ENCODE measurements at places on chromosomes 12 and 14.
A peak's percentile ranks its signal among the peaks of the same experiment; 100 is the strongest.

GRCh38 chr12:24139035-24139434 lies 189.6 kb upstream of the SOX5 start:
- no peak for DNase-seq

GRCh38 chr12:46490635-46491034 lies 118.1 kb upstream of the SLC38A2 start:
- no peak for DNase-seq

- DNase-seq: no peak
Observed at GRCh38 chr14:62409169-62409568, 636.1 kb downstream of the KCNH5 start.

GRCh38 chr14:96357216-96357615 lies 5.9 kb downstream of the ATG2B start:
- no peak for DNase-seq

- peak; percentile 57 for DNase-seq
Observed at GRCh38 chr14:102822311-102822863, 45.1 kb downstream of the TRAF3 start.

DNA sequence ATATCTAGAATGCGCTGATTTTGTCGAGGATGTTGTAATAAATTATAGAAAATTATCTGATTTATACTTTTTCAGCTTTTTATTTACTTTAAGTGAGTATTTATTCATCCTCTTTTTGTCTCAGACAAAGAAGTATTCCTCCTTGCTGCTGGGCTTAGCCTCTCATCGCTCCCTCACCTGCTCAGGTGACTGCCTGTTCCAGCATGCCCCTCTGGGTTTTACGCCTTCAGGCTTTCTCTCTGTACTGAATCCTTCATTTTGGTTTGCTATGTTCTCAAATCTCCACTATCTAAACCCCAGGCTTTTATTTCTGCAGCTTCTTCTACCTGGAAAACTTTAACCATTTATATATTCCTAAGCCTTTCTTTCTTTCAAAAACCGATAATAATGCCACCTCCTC lies 1650.9 kb upstream of the SEL1L start:
- DNase-seq: no peak

GRCh38 chr14:103329401-103330347 lies 4.4 kb upstream of the EIF5 start:
- DNase-seq: no peak

- no peak for DNase-seq
Observed at GRCh38 chr12:96335270-96335669, 65.0 kb downstream of the CDK17 start.

DNA sequence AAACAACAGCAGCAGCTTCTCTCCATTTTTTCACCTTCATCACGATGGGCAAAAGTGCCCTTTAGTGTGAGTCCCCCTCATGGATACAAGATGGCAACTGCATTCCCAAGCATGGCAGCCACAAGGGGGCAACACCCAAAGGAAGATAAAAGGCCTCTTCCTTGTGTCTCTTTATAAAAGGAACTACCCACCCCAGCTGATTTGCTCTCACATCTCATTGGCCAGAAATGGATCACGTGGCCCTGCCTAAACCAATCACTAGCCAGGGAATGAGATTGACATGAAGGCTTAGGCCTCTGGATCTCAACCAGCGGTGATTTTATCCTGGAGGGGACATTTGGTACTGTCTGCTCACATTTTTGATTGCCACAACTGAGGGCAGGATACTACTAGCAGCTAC lies 21.9 kb upstream of the IFT81 start:
- no peak for DNase-seq

DNA sequence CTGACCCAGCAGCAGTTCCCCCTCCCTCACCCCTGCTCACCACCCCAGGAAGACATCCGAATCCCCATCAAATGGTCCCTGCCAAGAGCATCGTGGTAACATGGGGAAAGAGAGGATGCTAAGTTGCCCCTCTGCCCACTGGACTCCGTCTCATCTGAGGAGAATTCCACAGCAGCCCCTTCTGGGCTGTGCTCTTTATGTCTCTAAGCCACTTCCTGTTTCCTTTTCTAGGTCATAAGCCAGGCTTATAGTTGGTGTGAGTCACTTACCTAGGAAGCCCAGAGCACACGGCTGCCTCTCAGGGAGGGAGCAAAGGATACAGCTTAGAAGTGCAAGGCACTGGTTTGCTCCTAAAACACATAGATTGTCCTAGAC lies 76.0 kb downstream of the VCPKMT start:
- no peak for DNase-seq

DNA sequence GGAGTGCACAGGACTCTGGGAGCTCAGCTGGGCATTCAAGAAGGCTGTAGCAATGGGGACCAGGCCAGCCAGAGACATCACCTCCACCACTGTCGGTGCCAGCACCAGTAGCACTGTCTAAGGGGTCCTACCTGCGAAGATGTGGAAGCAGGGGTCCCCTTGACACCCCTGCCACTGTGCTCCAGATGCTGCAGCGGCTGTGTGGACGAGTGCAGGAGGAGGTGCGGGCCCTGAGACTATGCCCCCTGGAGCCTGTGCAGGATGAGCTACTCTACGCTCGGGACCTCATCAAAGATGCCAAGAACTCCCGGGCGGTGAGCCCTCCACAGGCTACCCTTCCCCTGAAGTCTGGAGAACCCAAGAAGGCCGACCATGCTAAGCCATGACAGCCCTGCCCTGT lies 8.6 kb downstream of the CARMIL3 start:
- DNase-seq: no peak

GRCh38 chr14:87233266-87233665 lies 759.7 kb downstream of the GALC start:
- DNase-seq: no peak

DNA sequence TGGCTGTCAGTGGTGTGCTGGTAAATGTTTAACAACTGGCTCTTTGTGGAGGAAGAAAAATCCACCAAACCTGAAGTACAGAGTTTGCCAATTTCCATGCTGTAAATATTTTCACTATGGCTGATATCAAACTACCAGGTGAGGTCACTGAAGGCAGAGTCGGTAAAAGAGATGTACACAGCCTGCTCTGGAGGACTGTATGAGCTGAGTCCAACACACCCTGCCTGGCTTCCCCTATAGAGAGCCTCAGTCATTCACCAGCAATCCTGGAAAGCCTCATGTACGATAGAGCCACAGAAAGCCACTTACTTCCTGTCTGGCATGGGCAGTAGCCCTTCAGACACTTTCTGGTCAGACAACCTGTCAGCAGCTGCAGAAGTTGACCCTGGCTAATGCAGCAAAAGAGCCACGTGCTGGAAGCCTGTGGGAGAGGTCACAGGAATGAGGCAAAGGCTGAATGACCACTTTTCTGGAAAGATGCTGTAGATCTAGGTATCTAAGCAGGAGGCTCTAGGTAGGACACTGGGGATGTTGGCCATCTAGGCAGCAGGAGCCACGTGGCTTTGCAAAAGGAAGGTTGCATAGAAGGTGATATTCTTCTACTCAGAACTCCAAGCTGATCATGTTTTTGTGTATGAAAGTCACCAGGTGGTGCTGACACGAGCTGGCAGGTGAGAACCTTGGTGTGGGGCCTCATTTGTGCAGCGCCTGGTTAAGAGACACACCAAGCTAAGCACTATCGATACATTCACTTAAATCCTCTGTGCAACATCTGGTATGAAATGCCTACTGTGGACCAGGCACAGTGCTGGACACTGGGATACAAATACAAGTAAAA lies 553.9 kb downstream of the VRK1 start:
- DNase-seq: no peak

GRCh38 chr12:27355979-27356378 lies 23.3 kb downstream of the BMAL2 start:
- no peak for DNase-seq

DNA sequence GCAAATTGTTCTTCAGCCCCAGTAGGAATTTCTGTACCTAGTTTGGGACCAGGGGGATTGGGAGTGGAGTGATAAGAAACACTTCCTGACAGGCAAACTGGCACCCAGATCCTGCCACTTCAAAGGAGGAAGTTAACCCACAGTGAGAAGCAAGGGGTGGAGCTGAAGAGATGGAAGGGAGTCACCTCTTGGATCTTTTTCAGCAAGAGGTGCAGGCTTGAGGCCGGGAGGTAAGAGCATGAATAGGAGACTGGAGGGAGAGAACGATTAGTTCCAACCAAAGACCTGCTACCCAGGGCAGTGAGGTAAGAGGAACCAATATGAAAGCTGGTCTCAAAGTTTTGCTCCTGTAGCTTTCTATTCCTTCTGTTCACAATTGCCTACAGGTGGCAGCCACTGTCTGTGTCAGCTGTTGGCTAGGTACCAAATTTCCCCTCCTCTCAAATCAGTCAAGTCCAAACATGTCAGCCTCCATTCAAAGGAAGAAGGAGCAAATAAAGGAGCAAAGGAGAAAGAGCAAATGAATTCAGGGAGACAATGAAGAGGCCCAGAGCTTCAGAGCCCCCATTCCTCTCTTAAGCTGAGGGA lies 14.9 kb upstream of the TAC3 start:
- no peak for DNase-seq

GRCh38 chr12:65951697-65952096 lies 127.4 kb downstream of the HMGA2 start:
- DNase-seq: no peak

DNA sequence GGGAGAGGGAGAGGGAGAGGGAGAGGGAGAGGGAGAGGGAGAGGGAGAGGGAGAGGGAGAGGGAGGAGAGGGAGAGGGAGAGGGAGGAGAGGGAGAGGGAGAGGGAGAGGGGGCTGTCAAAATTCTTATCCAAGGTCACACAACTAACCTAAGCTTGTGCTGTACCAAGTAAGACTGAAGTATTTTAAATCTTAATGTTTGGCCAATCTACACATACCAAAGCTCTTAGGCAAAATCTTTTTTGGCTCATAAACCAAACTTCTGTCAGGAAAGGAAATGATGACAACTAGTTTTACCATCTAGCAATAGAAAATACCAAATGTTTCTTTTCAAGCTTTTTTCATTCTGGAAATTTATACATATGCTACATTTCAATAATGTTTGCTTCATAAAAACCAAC lies 33.8 kb downstream of the CCDC38 start:
- DNase-seq: no peak

- no peak for DNase-seq
Observed at GRCh38 chr12:63124778-63125177, 26.2 kb downstream of the AVPR1A start.

DNA sequence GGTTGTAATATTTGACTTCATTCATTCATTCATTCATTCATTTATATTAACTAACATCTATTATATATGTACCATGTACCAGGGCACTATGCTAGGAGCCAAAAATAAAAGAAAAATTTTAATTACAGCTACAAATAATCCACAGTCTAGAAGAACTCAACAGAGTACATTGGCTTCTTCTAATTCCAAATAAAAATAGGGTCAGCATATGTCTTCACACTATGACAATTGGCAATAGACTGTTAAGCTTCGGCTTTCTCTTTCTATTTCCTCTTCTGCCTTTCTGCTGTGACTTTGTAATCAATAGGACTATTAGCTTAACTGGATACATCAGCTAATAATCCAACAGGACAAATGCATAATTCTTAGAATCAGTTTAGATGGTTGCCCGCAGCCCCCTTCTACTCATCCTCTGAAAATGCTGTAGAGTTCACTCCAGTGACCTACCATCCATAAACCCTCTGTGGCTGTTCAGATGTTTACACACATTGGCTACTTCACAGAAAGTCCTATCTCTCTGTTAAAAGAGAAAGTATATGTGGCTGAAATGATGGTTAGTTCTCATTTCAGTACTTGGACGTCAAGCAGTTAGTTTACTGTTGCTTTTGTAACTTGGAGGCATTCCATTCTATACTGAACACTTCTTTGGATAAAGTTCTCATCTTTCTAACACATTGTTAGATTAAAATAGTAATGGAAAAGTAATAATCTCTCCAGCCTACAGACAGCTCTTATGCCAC lies 445.5 kb upstream of the GARIN6 start:
- no peak for DNase-seq

- no peak for DNase-seq
Observed at GRCh38 chr14:59782760-59783159, 87.8 kb downstream of the RTN1 start.
